ENCODE measurements at places on chromosomes 4 and X.

DNA sequence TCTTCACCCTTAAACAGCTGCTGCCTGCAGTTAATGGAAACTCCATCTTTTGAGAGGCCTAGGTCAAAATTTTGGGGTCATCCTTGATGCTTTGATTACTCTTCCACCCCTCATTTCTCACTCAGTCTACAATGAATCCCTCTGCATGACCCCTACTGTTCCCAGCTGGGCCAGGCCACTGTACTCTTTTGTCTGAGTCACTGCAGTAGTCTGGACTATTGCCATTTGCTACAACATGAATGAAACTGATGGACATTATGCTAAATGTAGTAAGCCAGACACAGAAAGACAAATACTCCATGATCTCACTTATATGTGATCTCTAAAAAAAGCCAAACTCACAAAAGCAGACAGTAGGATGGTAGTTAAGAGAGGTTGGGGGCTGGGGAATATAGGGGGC, 28.3 kb downstream of the STK32B start:
- DNase-seq: no peak

GRCh38 chr4:103364083-103364482, 165.9 kb upstream of the CENPE start:
- no peak for DNase-seq

DNA sequence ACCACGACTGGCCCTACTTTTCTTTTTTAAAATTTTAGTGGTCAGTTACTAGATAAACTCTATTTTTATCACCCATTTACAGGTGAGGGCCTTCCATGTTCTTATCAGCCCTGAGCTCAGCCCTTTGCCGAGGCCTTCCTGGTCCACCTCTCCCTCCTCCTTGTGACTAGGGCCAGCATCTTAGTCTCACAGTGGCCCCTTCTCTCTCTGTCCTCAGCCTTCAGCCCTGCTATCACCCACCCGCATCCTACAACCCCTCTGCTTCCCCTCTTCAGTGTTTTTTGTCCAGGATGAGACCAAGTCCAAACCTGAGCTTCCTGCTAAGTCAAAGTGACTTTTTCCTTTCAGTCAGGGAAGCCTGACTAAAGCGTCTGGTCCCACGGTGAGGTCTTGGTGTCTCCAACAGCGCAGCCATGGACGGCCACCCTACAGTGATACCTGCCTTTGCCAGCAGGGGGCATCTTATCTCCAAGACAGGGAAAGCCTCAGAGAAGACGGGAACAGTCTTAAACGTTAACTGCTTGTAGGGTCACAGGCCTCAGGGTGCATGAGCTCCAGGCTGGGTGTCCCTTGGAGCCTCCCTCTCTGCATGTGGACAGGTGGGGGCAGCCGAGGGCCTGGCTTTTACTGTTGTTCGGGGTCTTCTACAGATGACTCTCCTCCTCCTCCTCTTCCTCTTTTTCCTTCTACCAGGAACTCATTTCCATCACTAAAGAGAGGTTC, 11.7 kb upstream of the GAGE10 start:
- peak; percentile 57 for DNase-seq

GRCh38 chr4:127445471-127445870, 187.3 kb upstream of the INTU start:
- no peak for DNase-seq

DNA sequence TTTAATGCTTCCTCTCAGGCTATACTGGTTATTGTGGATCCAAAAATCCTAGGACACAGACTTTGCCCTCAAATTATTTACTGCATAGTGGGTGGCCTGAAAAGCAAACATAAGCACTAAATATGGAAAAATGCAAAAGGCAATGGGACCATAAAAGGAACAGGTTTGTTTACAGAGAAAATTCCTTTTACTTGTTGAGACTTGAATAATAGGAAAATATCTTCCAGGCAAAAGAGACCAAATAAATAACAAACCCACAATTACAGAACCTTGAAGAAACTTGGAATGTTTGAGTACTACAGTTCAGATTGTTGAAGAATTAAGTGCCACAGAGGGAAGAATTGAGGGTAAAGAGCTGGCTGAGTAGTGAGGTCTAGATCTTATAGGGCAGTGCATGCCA, 711.0 kb downstream of the C4orf33 start:
- no peak for DNase-seq

DNA sequence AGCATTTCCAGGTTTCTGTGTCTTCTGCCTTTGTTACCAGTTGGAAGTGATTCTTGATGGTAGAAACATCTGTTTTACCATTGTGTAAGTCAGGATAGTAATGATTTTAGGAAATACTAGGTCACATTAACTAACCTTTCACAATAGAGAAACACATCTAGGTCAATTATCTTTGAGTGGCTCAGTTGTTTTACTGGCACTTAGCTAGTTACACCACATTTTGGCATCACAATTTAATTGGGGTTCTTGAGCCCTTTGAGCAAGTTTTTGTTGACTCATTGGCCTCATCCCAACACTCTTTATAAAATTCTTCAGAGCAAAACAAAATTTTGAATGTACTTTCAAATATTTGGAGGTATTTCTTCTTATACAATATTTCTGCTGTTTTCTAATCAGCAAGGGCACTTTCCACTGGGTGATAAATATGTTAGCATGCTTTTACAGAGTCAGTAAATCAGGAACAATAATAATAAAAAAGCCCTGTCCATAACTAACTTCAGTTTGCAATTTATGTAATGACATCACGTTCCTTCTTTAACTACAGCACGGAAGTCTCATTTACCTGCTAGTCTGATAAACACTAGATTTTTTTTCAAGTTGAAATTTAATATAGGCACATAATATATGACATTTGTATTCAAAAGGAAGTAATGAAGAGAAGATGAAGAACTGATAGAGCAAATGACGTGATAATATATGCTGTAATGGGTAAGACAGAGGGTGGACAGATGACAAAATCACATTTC, 64.8 kb upstream of the GK2 start:
- no peak for DNase-seq

DNA sequence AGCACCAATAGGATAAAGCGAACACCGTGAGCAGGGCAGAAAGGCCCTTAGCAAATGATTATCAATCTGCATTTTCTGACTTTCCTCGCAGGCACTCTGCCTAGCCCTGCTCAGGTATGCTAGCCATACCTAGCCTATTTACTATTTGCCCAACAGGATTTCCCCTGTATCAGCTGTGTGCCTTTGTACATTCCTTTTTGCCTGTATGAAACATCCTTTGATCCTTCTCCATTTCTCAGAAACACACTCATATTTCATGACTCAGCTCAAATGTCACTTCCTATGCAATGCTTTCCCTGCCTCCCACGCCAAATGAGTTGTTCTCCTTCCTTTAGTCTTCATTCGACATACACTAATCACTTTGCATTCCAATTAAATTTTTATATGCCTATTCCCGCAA, 37.2 kb downstream of the PCDH7 start:
- no peak for DNase-seq

GRCh38 chrX:9369802-9370291, 95.0 kb upstream of the TBL1X start:
- no peak for DNase-seq

GRCh38 chrX:154012336-154012991, 7.2 kb downstream of the IRAK1 start:
- DNase-seq: no peak

DNA sequence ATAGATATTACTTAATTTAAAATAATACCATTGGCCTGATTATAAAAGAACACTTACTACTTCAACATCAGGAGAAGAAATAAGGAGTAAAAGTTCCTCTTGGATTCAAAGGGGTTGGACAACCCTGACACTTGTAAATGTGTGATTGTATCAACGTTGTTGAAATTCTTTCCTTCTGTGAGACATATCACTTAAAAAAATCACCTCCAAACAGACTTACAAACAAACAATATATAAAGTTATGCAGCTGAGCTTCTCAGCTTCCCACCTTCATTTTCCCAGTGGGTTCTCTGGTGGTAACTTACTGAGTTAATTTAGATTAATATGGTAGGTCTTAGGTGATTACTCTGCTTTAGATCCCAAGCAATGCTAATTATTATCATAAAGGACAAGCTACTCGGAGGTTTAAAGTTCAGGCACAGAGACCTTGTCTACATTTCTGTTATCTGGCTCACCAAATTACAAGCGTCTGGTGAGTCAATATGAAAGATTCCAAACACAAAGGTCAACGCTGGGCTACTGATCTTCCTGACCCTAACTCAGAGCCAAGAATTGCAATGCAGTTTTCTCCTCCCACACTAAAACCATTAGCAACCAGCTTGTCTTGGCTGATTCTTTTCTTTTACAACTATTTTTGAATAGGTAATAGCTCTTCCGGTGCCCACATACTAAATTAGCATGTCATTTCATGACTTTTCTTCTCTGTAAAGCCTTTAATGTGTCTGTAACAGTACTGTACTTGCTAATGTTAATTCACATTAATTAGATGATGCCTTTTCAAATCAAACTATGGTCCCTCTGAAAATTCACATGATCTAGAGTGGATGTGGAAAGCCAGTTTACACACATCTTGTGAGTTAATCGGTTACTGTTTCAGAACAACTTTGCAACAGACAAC, 157.6 kb downstream of the RASL11B start:
- DNase-seq: no peak

DNA sequence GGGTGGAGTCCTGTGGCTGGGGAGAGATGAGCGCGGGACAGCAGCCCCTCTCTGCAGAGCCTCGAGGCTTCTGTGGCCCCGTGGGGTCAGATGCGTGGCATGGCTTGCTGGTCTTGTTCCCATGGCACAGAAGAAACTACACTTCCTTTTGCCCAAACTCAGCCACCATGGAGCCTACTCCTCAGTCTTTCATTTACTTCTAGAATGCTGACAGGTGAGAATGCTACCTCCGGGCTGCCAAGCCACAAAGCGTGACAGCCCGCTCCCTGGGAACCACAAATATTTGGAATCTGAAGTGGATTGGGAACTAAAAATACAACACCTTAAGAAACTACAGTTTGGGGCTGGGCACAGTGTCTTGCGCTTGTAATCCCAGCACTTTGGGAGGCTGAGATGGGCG, 98.0 kb downstream of the TRAPPC11 start:
- DNase-seq: no peak

GRCh38 chr4:13860126-13860525, 232.6 kb upstream of the BOD1L1 start:
- no peak for DNase-seq

- no peak for DNase-seq
Observed at GRCh38 chr4:5220028-5220427, 168.7 kb downstream of the STK32B start.

- no peak for DNase-seq
Observed at GRCh38 chr4:88600176-88600838, 8.0 kb downstream of the HERC3 start.

- no peak for DNase-seq
Observed at GRCh38 chr4:2829321-2829932, 14.2 kb upstream of the ADD1 start.

GRCh38 chrX:39476604-39477021, 621.1 kb downstream of the BCOR start:
- DNase-seq: no peak

DNA sequence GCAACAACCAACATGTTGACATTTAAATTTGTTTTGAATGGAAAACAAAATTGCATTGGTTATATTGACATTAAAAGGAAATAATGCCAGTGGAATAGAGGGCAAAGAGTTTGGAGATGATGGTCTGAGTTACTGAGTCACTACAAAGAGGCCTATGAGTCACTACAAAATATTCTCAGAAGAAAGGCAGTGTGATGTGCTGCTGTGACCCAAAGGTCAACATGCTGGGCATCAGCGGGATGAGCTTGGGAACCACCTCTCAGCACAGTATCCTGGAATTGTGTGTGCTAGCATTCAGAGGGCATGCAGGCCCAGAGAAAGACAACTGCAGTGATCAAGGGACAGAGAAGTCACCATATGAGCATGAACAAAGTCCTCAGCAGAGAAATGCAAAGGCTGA, 2.8 kb downstream of the CMC4 start:
- DNase-seq: no peak

GRCh38 chr4:152014280-152014679, 253.5 kb upstream of the GATB start:
- no peak for DNase-seq

- DNase-seq: no peak
Observed at GRCh38 chr4:125620066-125620860, 305.5 kb downstream of the FAT4 start.

GRCh38 chrX:113274791-113275190, 434.2 kb upstream of the AMOT start:
- DNase-seq: no peak

DNA sequence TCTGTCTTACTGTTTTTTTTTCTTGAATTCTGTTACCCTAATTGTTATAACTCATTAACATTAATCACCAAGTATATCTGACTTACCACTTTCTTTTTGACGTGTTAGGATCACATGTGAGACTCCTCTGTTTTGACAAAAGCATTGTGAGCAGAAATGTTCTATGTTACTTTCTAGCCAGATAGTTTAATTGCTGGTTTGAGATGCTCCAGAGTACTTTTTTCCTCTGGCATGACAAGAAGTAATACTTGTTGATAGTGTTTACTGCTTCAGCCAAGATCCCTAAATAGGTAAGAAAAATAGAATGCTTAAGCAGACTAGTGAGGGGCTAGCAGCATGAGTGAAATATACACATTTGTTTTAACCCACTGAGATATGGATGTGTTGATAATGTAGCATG, 303.9 kb upstream of the PABPC4L start:
- no peak for DNase-seq

- no peak for DNase-seq
Observed at GRCh38 chr4:146023334-146023967, 84.8 kb upstream of the ZNF827 start.

DNA sequence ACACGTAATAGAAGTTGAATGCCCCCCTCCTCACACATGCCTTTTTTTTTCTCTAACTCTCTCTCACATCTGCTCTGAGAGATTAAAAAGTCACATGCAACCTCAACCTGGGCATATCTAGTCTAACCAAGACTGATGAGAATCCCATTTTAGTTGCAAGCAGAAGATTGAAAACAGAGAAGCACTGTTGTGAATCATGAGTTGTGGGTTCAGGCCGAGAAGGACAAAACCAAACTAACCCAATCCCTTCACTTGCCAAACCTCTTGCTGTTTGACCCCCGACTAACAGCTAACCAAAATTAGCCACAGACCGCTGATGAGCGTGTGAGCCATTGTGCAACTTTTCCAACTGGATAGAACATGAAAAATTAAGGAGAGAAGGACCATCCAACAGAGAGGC, 31.8 kb downstream of the CXCL1 start:
- no peak for DNase-seq

DNA sequence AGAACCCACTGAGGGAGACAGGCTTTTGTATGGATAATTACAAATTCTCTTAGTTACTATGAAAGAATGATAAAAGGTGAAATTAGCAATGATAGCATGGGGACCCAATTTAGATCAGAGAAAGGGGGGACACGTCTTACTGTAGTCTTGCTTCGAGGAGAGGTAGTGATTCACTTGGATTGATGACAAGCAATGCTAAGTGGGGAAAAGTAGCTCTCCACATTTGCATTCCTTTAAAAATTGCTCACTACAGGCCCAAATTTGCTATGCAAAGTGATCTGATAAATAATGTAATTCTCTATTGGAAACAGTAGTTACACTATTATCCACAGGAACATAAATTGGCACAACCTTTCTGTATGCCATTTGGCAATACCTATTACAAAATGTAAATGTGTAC, 42.5 kb upstream of the MAP3K15 start:
- no peak for DNase-seq
